ENCODE measurements at places on chromosomes 13 and 19. TPM values are rescaled to one million over a fixed set of nuclear protein-coding genes. Genes with fewer than 3 reads are reported as not detected.
A peak's percentile ranks its signal among the peaks of the same experiment; 100 is the strongest.

Gene CYP2S1
- total RNA-seq, result not detected

DNA sequence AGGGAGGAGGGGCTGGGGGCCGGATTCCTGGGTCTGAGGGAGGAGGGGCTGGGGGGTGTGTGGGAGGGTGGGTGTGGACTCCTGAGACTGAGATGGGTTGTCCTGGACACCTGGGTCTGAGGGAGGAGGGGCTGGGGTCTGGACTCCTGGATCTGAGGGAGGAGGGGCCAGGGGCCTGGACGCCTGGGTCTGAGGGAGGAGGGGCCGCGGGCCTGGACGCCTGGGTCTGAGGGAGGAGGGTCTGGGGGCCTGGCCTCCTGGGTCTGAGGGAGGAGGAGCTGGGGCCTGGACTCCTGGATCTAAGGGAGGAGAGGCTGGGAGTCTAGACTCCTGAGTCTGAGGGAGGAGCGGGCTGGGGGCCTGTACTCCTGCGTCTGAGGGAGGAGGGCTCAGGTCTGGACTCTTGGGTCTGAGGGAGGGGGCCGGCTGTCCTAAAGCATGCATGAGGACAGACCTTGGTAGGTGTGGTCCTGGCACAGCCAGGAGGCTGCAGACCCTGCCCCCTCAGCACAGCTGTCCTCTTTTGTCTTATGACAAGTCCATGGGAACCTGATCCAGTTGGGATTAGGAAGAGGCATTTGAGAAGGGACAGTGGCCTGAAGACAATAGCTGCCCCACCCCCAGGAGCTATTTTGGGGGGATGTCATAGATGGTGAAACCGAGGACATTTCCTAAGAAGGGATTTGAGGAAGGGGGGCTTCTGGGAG, 1.3 kb downstream of the TNNT1 start:
- peak; percentile 95 for DNase-seq

DNA sequence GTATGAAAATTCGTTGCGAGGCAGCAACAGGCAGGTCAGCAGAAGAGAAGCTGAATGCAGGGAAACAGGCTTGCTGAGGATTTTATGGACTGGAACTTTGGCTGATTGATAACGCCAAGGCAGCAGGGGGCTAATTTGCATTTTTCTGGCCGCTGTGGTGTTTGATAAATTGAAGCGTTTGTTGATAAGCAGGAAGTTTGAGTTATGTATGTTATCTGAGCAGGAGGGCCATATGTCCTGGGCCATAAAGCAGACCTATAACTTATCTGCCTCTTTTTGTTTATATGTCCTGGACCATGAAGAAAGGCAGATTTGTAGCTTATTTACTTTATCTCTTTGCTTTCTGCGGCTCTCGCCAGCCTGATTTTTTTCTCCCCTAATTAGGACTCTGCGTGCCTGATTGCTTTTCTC, 65.9 kb downstream of the ZNF627 start:
- DNase-seq, result no peak

DNA sequence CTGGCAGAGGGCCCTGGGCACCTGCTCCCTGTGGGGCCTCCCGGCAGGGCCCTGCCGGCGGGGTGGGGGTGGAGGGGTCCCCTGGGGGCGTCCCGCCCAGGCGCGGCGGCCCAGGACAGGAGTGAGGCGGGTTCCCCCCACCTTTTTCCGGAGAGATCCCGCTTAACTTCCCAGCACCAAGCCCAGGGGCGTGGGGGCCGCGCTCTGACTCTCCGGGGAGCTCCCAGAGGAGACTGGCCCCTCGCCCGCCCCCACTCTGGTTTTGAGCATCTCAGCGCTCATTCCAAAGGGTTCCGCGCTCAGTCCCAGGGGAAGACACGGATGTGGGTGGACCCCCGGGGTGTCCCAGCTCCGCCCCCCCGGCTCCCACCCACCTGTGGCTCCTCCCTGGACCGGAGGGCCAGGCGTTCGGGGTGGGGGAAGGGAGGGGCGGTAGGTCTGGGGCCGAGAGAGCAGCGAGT, 476 bp downstream of the C2CD4C start:
- DNase-seq, result peak; percentile 6

DNA sequence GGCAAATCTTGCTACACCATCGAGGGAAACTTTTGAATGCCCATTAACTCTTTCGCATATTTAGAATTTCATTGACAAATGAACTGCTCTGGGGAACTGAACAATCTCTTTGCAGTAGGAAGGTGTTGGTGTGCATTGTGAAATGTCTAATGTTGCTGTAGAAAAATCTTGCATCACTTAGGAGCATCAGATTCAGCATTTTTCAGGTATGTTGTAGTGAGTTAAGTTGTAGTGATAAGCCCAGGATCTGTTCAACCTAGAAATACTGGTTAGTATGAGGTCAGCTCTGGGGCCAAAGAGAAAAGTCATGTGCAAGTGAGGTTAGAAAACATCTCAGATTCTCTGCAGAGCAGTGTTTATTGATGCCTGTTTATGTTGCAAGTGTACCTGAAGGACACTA, 4.1 kb downstream of the FRY start:
- no peak for DNase-seq

- no peak for DNase-seq
Measured at GRCh38 chr19:42285541-42285941, 16.4 kb upstream of the PRR19 start.

GRCh38 chr13:30097701-30098100, 209.7 kb downstream of the KATNAL1 start:
- DNase-seq, result no peak

Data from SJCRH30 (cell line).